ENCODE measurements at places on chromosomes 3 and 15. TPM values are rescaled to one million over a fixed set of nuclear protein-coding genes. Genes with fewer than 3 reads are reported as not detected.

DNA sequence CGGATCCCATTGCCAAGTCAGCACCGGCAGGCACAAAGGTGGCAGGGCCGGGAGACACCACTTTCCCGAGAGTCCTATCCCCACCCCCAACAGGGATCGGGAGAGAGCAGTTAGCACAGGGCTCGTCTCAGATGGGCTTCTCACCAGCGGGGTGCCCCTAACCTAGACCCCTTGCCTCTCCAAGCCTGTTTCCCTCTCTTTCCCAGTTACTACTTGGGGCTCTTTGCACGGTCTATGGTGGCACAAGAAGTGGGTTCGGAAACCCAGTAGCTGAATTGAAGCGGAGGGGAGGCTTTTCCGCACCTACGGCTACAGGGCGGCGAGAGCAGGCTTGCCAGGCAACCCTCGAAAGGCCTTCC is 383 bp upstream of the EFCC1 start:
- H3K4me1 ChIP-seq, result no peaks in the 10 kb centered on the region
- no peaks in the 10 kb centered on the region for H3K36me3 ChIP-seq
- DNase-seq, result no peak
- H3K27ac ChIP-seq, result no peak overlapping the region
- H3K27me3 ChIP-seq, result no peaks in the 10 kb centered on the region

GRCh38 chr3:143851331-143852017 is 3.2 kb upstream of the SLC9A9 start:
- H3K4me3 ChIP-seq, result no peak overlapping the region
- DNase-seq, result no peak
- no peaks in the 10 kb centered on the region for H3K27me3 ChIP-seq
- no peak overlapping the region for H3K27ac ChIP-seq
- H3K36me3 ChIP-seq, result no peaks in the 10 kb centered on the region
- H3K4me1 ChIP-seq, result peaks cover 19% of the 10 kb centered on the region

DNA sequence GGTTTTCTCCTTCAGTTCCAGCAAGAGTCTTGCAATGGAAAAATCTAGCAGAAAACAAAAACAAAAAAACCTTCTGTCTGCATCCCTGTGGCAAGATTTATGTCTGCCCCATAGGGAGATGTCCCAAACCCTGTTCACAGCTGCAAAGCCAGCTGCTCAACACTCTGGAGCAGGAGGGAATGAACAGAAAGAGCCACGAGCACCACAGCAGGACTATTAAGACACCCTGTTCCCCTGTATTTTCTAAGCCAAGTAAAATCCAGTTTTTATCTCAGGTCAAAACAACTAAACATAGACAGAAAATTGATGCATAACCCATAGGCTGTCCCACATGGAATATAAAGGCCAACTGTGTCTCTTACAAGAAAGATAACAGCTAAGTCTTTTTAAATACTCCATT is 357.9 kb downstream of the LSAMP start:
- no peak overlapping the region for H3K4me3 ChIP-seq
- H3K27ac ChIP-seq, result no peak overlapping the region
- no peaks in the 10 kb centered on the region for H3K4me1 ChIP-seq

The PLSCR5 gene
- not detected for total RNA-seq

The FBXO40 gene
- total RNA-seq, result not detected

- H3K27me3 ChIP-seq, result no peaks in the 10 kb centered on the region
- H3K27ac ChIP-seq, result no peak overlapping the region
- no peaks in the 10 kb centered on the region for H3K36me3 ChIP-seq
- no peak for DNase-seq
Observed at GRCh38 chr3:25426408-25426807, 1.7 kb upstream of the RARB start.

DNA sequence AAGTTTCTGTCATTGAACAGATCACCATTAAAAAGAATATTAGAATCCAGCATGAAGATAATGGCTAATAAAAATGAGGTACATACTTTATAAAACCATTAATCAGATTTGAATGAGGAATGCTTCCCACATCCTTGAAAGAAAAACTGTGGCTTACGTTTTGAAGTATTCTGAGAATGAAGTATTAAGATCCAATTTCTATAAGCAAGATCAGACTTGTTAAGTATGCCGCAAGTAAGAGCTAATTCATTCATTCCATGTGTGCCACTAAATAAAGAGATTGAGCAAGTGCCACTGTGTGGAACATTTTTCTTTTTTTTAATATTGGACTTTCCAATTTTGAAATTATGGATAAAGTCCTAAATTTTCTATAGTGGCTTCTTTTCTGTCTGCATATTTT is 30.6 kb downstream of the NMD3 start:
- H3K4me1 ChIP-seq, result peaks cover 19% of the 10 kb centered on the region
- H3K27me3 ChIP-seq, result no peaks in the 10 kb centered on the region
- peaks cover 78% of the 10 kb centered on the region for H3K36me3 ChIP-seq
- no peak for DNase-seq

DNA sequence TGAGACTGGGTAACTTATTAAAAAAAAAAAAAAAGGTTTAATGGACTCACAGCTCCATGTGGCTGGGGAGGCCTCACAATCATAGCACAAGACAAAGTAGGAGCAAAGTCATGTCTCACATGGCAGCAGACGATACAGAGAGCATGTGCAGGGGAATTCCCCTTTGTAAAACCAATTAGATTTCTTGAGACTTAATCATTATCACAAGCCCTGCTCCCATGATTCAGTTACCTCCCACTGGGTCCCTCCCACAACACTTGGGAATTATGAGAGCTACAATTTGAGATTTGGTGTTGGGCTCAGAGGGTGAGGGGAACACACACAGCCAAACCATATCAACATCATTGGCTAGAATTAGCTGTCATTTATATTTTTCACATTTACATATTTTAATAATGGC is 221.0 kb downstream of the RSRC1 start:
- no peak overlapping the region for H3K4me3 ChIP-seq
- H3K4me1 ChIP-seq, result peaks cover 7% of the 10 kb centered on the region
- H3K36me3 ChIP-seq, result no peaks in the 10 kb centered on the region
- H3K27ac ChIP-seq, result no peak overlapping the region
- no peaks in the 10 kb centered on the region for H3K27me3 ChIP-seq
- DNase-seq, result no peak

- H3K36me3 ChIP-seq, result no peaks in the 10 kb centered on the region
- no peak overlapping the region for H3K27ac ChIP-seq
- DNase-seq, result peak; percentile 84
- no peak overlapping the region for H3K4me3 ChIP-seq
Observed at GRCh38 chr3:42539871-42540714, 37.6 kb downstream of the VIPR1 start.

- DNase-seq, result no peak
- peaks cover 6% of the 10 kb centered on the region for H3K36me3 ChIP-seq
- H3K27ac ChIP-seq, result no peak overlapping the region
- no peak overlapping the region for H3K4me3 ChIP-seq
Observed at GRCh38 chr15:75030023-75030413, 6.6 kb downstream of the PPCDC start.

DNA sequence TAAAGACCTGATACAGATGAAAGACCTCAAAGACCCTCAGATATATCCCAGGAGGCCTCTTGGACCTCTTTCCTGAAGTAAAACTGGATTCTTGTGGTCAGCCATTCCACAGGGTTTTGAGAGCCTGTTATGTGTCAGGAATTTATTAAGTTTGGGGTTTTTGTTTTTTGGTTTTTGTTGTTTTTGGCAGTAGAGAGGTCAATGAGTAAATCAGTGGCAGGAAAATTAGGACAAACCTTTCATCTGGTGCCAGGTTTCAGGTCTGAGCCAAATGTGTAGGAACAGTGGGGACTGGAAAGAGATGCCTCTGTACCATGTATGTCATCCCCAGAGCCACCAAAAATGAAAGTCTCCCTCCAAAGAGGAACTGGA is 520.4 kb upstream of the MDFIC2 start:
- H3K4me3 ChIP-seq, result no peak overlapping the region
- H3K4me1 ChIP-seq, result no peaks in the 10 kb centered on the region
- H3K36me3 ChIP-seq, result no peaks in the 10 kb centered on the region
- no peak for DNase-seq
- no peak overlapping the region for H3K27ac ChIP-seq

GRCh38 chr15:52652286-52652685 is 26.9 kb downstream of the ATOSA start:
- no peaks in the 10 kb centered on the region for H3K27me3 ChIP-seq
- H3K36me3 ChIP-seq, result peaks cover 56% of the 10 kb centered on the region
- H3K27ac ChIP-seq, result peak overlapping the region; percentile 72

The CSTA gene
- total RNA-seq, result 3.8 TPM

The IL20RB gene
- 1.1 TPM for total RNA-seq

DNA sequence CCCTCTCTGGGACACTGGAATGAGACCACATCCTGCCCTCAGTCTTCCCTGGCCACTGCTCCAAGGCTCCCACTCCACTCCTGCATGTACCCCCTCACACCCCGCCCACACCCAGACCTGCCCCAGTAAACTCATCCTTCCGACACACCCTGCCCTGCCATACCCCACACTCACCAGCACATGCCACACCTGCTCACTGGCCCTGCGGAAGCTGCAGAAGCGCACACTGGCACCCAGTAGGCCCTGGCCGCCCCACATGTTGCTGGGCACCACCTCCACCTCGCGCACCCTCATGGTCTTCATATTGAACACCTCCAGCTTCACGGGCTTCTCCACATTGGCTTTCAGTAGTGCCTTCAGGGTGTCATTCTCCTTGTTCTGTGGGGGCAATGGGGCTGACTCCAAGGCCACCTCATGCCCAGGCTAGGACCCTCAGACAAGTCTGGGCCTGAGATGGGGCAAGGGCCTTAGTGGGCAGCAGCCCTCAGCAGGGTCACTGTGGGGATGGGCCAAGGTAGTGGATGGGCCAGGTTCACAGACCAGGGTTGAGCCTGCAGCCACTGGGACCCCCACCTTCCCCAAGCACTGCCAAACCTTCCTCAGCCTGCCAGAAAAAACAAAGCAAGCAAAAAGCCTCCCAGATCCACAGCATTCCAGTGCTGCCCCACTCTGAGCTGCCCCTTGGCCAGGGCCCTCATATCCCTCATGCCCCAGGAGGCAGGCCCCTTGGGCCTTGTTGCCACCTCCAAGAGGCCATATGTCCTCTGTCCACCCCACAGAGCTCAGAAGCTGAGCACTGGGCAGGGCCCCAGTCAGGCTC is 4.7 kb downstream of the GORASP1 start:
- no peaks in the 10 kb centered on the region for H3K27me3 ChIP-seq
- H3K27ac ChIP-seq, result no peak overlapping the region
- H3K4me3 ChIP-seq, result no peak overlapping the region
- peaks cover 37% of the 10 kb centered on the region for H3K4me1 ChIP-seq
- no peaks in the 10 kb centered on the region for H3K36me3 ChIP-seq

GRCh38 chr3:41033956-41034519 is 165.3 kb upstream of the CTNNB1 start:
- no peaks in the 10 kb centered on the region for H3K27me3 ChIP-seq
- no peak overlapping the region for H3K27ac ChIP-seq
- no peak overlapping the region for H3K4me3 ChIP-seq

The CELF6 gene
- 4.6 TPM for total RNA-seq

The AP3B2 gene
- not detected for total RNA-seq

The LIPC gene
- not detected for total RNA-seq

DNA sequence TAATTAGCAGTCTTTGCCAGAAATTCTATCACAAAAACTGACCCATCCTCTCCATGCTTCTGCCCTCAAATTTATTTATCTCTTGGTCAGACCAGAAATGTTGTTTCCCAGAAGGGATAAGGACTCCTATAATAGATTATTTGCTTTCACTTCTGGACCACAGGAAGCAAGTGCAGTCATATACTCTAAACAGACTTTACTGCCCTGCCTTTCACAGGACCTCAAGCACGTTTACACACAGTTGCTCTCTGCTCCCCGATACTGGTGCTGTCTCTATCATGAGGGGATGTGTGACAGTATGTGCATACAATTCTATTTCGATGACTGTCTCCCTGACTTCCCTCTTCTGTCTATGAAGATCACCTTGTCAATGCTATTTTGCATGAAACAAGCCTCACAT is 205.5 kb upstream of the TGFBR2 start:
- H3K27ac ChIP-seq, result no peak overlapping the region
- H3K4me1 ChIP-seq, result no peaks in the 10 kb centered on the region
- no peaks in the 10 kb centered on the region for H3K27me3 ChIP-seq
- no peak for DNase-seq
- no peak overlapping the region for H3K4me3 ChIP-seq
- no peaks in the 10 kb centered on the region for H3K36me3 ChIP-seq

- no peaks in the 10 kb centered on the region for H3K4me1 ChIP-seq
- no peaks in the 10 kb centered on the region for H3K36me3 ChIP-seq
- no peak overlapping the region for H3K4me3 ChIP-seq
- H3K27ac ChIP-seq, result no peak overlapping the region
Observed at GRCh38 chr3:65251375-65251774, 563.6 kb upstream of the ADAMTS9 start.

GRCh38 chr15:51103330-51103729 is 8.6 kb upstream of the TNFAIP8L3 start:
- H3K27me3 ChIP-seq, result no peaks in the 10 kb centered on the region
- DNase-seq, result no peak
- no peak overlapping the region for H3K4me3 ChIP-seq
- no peak overlapping the region for H3K27ac ChIP-seq

GRCh38 chr3:49173116-49173791 is 1.9 kb downstream of the KLHDC8B start:
- no peak overlapping the region for H3K27ac ChIP-seq
- DNase-seq, result no peak

DNA sequence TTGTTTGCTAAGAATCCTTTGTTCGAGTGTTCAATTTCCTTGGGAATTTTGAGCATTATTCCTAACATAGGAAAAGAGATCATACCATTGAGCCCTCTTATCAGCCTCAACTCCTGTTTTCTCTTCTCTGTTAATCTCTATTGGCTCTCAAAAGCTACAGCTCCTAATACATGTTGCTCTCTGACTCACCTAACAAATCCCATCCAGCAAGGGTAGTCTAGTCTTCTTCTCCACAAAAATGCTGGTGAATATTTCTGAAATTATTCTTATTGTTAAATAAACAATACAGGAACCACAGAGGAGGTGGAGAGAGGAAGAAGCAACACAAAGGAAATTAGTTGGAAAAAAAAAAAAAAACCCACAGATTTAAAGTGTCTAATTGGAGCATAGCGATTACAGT is 325.8 kb upstream of the NAALADL2 start:
- H3K36me3 ChIP-seq, result no peaks in the 10 kb centered on the region
- no peak overlapping the region for H3K27ac ChIP-seq
- H3K27me3 ChIP-seq, result no peaks in the 10 kb centered on the region

GRCh38 chr3:145197051-145197820 is 963.7 kb downstream of the PLOD2 start:
- H3K36me3 ChIP-seq, result no peaks in the 10 kb centered on the region
- H3K27me3 ChIP-seq, result no peaks in the 10 kb centered on the region
- no peak overlapping the region for H3K27ac ChIP-seq
- no peak for DNase-seq
- H3K4me3 ChIP-seq, result no peak overlapping the region
